Activated naive CD4-positive, alpha-beta T cell treated with anti-CD3 and anti-CD28 coated beads, Interleukin-2, amount 50 U/mL, for 72 hours (primary cell): ENCODE measurements at places on chromosomes 1 and 21.

DNA sequence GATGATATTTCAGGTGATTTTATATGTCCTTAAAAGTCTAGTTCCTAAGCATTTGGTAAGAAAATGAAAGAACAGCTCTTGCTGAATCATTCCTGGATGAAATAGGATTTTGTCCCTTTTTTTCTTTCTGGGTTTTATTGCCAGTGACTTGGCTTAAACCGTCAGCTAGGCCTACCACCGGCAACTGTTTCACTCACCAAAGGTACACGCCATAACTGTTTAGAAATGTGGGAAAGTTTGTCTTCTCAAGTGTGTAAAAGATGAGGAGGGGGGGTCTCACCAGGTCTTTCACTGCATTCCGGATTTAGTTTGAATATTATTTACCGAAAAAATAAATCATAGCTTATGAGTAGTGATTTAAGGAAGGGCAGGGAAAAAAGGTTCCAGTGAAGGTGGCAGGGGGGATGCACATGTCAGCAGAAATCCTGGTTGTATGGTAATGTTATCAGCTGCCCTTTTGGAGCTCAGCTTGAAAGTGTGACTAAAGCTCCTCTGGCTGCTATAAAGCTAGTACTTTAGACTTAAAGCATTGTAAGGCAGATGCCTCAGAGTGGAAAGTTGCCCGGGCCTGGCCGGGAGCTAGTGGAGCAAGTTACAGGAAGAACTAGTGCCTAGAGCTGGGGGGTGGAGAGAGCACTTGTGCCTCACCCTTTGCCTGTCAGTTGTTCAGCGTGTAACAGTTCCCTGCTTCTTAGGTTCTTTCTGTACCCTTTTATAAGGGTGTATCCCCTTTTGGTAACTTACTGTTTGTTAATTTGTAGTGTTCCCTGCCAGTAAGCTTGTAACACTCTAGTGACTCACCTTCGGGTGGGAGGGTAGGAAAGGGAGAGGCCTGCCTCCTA is 3.1 kb downstream of the ATP1A1 start:
- peak; percentile 50 for DNase-seq

DNA sequence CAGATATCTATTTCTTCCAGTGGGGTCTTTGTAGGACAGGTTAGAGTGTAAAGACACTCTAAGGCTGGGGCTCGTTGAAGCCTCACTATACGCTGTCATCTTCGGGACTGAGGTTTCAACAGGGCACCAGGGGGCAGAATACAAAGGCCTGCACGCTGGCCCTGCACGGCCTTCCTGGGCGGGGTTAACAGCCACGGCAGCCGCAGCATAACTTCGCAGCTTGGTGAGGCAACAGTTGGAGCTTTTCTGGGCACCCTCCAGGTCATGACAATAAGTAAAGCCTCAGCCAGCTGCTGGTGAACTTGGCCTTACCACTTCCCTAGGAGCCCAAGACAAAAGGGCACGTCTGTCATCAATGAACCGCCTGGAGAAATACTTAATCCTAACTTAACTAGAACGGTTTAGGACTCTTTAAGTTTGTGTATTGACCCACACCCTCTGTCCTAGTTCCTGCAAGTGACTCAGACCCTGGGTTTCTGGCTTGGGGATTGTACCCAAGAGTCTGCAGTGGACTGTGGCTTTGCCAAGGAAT is 2.3 kb upstream of the RUNX1 start:
- peak; percentile 88 for DNase-seq

- no peak for DNase-seq
Measured at GRCh38 chr1:113073479-113073950, 517 bp downstream of the LRIG2 start.

DNA sequence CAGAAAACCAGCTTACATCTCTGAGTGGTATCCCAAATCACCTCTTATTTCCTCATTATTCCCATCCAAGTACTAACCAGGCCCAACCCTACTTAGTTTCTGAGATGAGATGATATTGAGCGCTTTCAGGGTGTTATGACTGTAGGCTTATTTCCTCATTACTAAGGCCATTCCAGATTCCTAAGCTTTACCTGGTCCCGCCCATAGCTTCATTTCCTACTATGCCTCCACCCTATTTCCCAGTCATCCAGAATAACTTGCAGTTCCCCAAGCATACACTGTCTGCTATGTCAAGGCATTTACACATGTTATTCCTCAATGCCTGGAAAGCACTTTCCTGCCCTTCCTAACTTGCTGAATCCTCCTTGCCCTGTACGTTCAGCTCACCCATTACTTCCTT is 79.3 kb upstream of the SPAG17 start:
- DNase-seq: no peak

- DNase-seq: no peak
Measured at GRCh38 chr1:100383743-100384405, 31.6 kb downstream of the CDC14A start.

DNA sequence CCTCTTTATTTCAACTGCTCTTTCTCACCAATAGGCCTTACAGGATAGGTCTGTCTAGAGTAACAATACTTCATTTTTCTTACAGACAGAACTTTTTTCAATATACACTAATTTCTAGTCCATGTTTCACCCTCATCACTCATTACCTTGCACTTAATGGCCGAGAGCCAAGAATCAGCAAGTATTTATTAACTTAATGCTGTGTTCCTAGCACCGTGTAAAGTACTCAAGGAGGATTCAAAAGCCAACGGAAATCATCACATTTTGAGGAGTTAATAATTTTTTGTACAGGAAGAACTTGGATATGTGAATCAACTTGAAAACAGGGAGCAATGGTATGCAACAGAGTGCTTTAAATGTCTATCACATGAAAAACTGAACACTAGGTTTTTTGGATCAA is 102.0 kb downstream of the PTPN14 start:
- no peak for DNase-seq

GRCh38 chr21:43854773-43855633 is 10.0 kb upstream of the AGPAT3 start:
- no peak for DNase-seq

DNA sequence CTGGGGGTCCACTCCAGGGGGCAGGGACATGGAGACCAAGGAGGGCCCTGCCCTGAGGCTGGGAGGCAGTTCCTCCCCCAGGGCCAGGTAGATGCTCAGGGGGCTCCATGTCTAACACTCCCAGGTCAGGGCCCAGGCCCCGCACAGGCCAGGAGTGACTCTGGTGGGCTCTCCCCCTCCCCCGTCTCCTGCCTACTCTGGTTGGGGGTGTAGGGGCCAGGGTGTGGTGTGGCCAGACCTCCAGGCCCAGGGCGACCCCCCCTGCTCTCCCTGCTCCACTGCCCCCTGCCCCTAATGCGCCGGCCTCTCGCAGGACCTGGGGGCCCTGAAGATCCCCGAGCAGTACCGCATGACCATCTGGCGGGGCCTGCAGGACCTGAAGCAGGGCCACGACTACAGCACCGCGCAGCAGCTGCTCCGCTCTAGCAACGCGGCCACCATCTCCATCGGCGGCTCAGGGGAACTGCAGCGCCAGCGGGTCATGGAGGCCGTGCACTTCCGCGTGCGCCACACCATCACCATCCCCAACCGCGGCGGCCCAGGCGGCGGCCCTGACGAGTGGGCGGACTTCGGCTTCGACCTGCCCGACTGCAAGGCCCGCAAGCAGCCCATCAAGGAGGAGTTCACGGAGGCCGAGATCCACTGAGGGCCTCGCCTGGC is 19.7 kb upstream of the CCDC27 start:
- no peak for DNase-seq

- no peak for DNase-seq
Measured at GRCh38 chr1:16076031-16076864, 2.8 kb upstream of the FAM131C start.

DNA sequence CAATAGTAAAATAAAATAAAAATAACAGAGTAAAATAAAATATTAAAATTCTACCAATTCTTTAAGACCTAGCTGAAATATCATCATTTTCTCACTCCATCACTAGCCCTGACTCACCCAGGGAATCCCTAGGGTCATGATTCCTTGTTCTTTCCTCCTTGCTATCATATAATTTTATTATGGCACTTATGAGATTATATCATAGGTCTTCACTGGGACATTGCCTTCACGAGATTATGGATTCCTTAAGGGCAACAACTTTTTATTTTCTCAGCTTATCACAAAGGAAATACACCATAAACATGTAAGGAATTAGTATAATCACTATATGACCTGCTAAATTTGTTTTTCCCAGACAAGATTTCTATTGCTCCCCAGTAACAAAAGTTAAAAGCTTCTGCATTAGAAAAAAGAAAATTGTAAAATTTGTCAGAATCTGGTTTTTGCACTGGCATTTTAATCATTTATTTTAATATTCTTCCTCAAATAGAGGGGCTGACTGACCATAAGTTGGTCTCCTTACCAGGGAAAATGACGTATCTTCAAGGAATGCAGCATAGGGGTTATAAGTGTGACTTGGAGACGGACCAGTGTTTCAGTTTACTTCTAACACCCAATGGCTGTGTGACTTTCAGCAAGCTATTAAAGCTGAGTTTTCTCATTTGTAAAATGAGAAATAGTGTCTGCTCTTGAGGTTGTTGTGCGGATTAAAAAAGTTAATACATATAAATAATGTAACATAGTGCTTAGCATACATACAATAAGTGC is 8.8 kb upstream of the CLCA4 start:
- DNase-seq: no peak

DNA sequence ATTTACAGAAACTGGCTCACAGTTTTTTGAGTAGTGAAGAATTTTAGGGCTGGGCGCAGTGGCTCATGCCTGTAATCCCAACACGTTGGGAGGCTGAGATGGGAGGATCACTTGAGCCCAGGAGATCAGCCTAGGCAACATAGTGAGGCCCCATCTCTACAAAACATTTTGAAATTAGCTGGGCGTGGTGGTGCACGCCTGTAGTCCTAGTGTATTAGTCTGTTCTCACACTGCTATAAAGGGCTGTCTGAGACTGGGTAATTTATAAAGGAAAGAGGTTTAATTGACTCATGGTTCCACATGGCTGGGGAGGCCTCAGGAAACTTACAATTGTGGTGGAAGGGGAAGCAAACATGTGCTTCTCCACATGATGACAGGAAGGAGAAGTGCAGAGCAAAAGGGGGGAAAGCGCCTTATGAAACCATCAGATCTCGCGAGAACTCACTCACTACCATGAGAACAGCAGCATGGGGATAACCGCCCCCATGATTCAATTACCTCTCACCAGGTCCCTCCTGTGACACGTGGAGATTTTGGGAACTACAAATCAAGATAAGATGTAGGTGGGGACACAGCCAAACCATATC is 24.4 kb upstream of the DYRK1A start:
- DNase-seq: no peak

GRCh38 chr1:240280560-240281322 is 189.1 kb downstream of the FMN2 start:
- DNase-seq: no peak
